ENCODE measurements at places on chromosomes 11 and 22.
A peak's percentile ranks its signal among the peaks of the same experiment; 100 is the strongest.

DNA sequence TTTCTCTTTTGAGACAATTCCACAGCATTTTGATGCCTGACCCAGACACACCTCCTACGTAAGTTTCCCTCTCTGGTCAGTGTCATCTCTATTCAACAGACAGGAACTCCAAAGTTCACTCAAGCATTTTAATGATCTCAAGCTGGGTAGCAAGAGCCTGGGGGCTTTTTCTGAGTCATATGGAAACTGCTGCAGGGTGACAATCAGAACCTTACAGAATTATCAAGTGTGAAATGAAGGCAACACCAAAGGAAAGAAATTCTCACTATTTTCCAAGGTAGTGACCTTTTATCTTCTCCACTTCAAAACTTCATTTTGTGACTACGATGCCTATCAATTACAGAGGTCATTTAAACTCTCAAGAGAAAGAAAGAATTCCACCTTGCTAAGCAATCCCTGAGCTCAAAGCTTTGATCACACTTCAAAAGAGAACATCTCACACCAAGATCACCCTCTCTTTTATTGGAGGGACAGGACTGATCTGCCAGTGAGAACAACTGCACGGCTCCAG lies 229.0 kb upstream of the ZC3H12C start:
- peak; percentile 22 for DNase-seq

GRCh38 chr11:85947431-85948272 lies 92.5 kb downstream of the CCDC83 start:
- peak; percentile 93 for DNase-seq

DNA sequence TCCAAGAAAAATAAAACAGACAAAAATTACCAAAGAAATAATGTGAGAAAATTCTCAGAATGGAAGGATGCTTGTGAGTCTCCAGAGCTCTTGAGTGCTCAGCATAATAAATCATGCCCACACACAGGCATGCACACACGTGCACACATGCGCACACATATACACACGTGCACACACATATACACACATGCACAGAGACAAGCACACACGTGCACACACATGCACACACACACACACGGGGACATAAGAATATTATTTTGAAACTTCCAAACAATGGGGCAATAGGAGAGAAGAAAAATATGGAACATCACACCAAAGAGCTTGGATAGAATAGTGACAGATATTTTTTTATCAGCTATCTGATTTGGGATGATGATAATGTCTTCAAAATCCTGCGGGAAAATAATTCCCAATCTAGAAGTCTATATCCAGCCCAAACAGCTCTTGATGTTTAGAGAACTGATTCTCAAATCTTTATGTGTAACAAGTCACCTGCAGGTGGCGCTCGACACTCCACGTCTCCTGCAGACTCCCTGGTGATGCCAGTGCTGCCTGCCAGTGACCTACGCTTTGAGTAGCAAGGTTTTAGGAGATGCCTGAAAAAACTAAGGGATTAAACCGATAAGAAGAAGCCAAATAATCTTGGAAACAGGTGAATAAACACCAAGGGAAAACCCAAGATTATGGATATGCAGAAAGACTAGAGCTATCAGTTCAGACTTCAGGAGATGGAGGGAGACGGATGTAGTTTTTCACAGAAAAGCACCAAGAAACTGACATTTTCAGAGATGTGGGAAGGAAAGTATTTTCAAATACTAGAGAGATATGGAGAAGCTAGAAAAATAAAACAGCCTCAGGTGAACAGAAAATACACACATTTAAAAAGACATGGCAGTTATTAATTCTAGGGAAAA lies 743.6 kb downstream of the ETS1 start:
- peak; percentile 72 for DNase-seq

DNA sequence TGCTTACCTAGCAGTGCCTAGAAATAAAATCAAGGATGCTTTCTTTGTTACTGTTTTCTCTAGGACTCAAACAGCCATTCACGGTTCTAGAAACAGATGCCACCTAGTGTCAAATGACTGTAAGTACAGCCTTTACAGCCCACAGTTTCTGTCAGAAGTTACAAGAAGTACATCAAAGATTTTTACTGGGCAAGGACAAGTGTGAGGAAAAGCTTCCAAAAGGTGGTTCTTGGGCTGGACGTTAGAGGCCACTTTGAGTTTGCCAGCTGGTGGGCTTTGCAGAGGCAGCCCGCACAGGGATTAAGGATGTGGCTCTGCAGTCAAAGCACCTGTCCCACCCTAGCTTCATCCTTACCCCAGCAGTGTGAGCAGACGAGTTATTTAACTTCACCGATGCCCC lies 6.9 kb downstream of the KMT5B start:
- DNase-seq = peak; percentile 65

DNA sequence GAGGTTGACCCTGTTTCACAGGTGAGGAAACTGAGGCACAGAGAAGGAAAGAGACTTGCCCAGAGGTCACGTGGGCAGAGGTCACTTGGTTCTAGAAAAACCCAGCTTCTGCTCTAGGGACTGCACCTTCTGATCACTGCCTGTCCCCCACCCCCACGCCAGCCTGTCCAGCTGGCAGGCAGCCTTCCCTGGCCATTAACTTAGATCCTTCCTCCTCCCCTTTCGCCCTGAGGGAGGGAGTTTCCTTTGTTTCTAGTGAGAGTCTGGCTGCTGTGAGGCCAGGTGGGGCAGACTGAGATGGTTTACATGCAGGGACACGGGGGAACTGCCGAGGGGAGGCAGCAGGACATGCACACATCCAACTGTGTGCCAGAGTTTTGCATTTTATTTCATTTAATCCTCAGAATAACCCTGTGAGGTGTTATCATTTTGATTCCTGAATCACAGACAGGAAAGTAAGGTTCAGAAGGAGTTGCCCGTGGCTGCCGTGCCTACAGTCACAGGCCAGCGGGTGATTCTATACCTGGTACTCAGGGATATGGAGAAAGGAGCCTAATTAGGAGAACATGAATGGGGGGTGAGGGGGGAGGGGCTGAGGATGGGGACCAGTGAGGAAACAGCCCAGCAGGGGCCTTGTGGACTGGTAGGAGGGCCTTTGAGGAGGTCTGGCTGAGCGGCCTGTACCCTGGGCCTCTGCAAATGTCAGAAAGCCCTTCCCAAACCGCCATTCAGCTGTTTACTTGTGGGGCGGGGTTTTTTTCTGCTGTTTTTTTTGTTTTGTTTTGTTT lies 3.4 kb downstream of the FAM83F start:
- peak; percentile 15 for DNase-seq

- peak; percentile 21 for DNase-seq
Measured at GRCh38 chr22:20238536-20238900, 29.6 kb downstream of the RTN4R start.

DNA sequence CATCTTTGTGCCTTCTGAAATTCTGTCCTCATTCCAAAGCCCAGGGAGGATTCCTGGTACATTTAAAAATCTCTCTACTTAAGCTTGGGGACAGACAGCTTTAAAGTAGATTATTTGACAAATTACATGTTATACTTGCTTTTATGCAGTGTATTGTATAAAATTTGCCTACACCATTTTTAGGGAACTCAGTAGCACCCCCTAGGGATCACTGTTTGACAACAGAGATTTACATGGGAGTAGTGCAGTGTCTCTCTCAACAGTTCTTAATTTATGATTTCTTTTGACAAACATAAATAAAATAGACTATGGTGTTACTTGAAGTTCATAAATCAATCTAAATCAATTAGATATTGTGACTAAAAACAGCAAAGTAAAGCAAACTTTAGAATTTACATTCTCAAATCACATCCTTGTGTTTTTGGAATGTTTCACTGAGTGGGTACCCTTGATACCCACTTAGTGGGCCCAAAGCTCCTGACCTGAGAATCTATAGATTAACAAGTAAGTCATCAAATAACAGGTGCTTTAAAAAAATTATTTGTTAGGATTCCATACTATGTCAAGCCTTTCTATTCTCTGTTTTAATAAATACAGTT lies 428.8 kb downstream of the DYNC2H1 start:
- peak; percentile 52 for DNase-seq

DNA sequence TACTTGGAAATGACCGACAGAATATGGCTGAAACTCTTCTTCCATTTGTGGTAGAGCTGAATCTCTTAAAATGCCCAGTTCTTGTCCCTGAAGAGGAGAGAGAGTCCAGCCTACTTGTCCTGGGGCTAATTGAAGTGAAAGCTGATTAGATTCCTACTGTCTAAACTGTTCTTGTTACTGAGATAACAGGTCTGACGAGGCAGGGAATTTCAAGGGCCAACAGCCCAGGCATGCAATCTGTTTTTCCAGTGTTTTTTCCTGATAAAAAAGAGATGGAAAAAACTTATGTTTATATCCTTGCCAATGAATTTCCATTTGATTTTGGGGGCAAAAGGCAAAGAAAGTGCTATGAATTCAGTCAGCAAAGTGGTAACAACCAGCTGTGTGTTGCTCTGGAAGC lies 195.5 kb downstream of the ETS1 start:
- DNase-seq = no peak

DNA sequence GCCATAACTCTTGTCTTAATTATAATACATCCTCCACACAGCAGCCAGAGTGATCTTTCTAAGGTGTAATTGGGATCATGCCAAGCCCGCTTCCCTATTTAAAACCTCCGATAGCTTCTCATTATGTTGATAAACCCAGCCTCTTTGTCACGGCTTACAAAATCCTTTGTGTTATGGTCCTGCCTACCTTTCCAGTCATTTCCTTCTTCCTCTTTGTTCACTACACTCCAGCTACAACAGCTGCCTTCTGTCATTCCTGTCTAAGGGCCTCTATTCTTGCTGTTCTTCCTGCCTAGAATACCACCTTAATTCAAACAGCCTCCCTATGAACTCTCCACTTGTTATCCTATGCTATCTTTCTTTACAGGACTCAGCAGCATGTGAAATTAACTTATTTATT lies 70.6 kb upstream of the CAPRIN1 start:
- no peak for DNase-seq

GRCh38 chr22:44244265-44244822 lies 63.6 kb downstream of the PARVG start:
- DNase-seq = no peak

Measured in EH (cell line).